Activated naive CD4-positive, alpha-beta T cell treated with anti-CD3 and anti-CD28 coated beads, Interleukin-2, amount 50 U/mL, for 16 hours (primary cell): ENCODE measurements at places on chromosomes 5 and 9.

GRCh38 chr5:137040641-137041340 is 458.3 kb downstream of the SPOCK1 start:
- no peak for DNase-seq

DNA sequence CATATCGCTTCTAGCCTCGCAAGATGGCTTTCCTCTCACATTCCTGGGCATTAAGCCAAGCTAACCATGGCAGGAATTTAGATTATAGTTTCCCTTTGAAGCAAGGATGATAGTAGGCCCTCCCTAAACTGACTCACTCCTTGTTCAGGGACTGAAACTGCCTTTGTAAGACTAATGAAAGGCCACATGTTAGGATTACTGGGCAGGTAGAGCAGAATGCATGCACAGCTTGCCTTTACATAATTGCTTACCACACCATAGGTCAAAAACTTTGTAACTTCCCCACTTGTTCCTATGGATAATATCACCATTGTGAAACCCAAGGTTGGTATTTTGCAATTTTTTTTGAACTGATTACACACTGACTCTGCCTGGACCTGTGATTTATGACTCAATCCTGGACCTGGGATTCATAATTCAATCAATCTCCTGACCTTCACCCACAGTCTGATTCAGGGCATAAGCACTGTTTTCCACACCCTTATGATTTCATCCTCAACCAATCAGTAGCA is 41.0 kb upstream of the PRDM9 start:
- DNase-seq = no peak

DNA sequence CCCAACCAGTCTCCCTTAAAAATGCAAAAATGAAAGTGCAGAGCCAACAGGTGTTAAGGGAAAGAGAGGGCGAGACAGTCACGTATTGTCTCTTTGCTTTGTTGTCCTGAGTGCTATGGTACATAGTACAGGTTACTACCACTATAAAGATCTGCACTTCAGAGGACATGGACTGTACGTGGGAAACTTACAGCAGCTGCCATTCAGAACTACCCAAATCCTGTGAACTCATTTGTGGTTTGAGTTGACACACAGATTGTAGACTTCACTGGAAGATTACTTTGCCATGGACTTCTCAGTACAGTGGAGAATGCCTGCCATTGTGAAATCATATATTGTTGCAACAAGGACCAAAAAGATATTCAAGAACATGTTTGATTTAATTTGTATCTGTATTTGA is 34.8 kb downstream of the FBXO38 start:
- DNase-seq = no peak

- no peak for DNase-seq
Measured at GRCh38 chr9:130266236-130267098, 907 bp downstream of the HMCN2 start.

DNA sequence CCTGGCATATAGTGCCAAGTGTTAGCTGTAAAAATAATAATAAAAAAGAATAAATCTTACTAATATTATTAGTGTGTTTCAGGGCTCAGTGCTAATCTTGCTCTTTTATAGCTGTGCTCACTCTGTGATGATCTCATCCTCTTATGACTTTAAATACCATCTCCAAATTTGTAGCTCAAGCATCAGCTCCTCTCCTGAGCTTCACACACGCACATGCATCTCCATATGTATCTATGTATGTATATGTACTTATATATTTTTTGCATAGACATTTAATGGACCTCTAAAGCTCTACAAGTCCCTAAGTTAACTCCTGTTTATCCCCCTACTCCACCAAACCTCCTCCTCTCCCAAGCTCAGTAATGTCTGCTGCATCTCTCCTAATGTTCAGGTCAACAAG is 170.8 kb upstream of the NR3C1 start:
- no peak for DNase-seq

DNA sequence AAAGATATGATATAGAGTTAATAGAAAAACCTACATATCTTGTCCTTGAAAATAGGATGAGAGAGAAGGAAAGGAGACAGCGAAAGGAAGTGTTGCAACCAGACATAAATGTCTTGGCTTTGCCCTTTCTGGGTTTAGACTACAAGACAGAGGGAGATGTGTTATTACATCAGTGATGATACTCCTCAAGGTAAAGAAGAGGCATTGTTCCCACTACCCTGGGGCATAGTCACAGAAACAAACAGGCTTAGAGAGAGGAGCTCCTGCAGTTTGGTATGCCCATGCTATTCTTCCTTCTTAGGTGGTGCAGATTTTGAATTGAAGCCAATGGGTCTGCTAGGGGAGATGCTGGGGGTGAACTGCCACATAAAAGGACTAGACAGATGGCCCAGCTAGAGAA is 166.8 kb upstream of the RFX3 start:
- DNase-seq = no peak

- no peak for DNase-seq
Measured at GRCh38 chr5:7763621-7764072, 87.3 kb downstream of the CFAP90 start.

GRCh38 chr5:56377573-56377972 is 144.4 kb upstream of the ANKRD55 start:
- DNase-seq = no peak

DNA sequence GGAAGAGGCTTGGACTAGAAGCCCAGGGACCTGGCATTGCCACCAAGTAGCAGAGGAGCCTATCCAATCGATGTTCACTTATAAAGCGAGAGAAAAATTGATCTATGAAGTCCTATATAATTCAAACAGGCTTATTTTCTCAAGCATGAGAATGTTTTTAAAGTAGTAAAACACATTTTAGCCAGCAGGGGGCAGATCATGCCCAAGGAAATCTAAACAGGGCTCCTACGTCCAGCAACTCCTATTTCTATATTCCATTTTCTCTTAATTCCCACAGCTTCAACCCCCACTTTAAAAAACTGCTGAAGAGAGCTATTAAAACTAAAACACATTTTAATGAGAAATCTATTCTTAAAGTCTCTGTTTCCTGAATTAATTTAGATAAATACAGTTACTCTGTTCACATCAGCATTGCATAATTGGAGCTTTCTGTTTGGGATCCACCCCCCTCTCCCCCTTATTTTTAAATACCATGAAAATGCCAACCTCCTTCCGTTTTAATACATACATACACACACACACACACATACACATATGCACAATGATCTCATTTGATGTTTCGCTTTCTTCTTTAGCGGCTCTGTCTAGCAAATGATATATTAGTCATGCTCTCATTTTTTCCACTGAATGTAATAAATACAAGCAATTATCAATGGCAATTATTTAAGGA is 144.9 kb downstream of the MYO10 start:
- DNase-seq = no peak

- DNase-seq = no peak
Measured at GRCh38 chr5:81852291-81853029, 101.6 kb upstream of the SSBP2 start.

- no peak for DNase-seq
Measured at GRCh38 chr9:27441741-27442070, 82.4 kb upstream of the IFNK start.

- no peak for DNase-seq
Measured at GRCh38 chr9:131625790-131626670, 80.7 kb downstream of the PRRT1B start.

- no peak for DNase-seq
Measured at GRCh38 chr9:11328326-11328725, 715.5 kb upstream of the PTPRD start.

GRCh38 chr5:176726746-176727527 is 79.7 kb downstream of the TSPAN17 start:
- no peak for DNase-seq

- no peak for DNase-seq
Measured at GRCh38 chr5:10832421-10832820, 71.4 kb upstream of the DAP start.

DNA sequence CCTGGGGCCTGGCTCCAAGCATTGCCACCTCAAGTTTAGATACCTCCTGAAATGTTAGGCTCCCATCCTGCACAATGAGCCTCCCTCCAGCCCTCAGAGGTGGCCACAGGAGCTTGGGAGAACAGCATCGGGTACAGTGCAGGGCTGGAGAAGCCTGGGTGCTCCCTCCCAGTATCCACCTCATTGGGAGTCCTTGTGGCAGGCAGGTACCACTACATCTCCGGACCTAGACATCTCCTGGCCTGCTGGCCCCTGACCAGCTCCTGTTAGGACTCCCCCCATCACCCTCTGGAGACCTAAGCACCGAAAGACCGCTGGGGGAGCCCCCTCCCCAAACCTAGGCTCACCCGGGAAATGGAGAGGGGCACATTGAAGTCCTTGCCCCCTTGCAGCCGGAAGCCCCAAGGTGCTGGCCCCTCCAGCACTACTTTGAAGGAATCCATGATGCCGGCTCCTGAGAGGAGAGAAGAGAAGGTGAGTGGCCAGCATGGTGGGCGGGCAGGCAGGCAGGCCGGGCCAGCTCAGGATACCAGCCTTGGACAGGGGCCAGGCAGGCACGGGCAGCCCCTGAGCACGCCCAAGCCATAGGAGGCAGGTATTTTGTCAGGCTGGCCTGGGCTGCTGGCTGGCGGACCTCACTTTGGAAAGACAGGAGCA is 1.2 kb downstream of the PDLIM7 start:
- no peak for DNase-seq

DNA sequence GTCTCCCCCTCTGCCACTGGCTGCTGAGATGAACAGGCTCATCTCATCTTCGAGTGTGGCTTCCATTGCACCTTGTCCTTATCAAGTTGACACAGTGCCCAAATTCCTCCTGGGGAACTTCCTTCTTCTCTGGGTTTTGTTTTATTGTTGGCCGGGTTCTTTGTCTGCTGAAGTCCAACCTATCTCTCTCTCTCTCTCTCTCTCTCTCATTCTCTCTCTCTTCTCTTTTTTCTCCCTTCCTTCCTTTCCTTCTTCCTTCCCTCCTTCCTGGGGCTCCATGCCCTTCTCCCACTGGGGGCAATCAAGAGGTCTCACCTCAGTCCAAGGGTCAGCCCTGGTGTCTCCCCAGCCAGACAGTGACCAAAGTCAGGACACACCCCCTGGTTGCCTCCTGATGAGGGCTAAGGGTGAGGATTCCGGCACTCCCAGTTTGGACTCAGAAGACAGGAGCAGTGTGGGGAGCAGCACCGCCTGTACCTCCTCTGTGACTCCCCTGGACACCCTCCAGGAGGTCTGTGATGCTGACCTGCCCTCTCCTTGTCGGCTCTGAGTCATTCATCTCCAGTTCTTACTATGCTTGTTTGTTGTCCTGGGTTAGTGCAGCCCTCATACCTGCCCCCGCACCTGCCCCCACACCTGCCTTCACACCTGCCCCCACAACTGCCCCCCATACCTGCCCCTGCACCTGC is 30.7 kb downstream of the KCNT1 start:
- no peak for DNase-seq

DNA sequence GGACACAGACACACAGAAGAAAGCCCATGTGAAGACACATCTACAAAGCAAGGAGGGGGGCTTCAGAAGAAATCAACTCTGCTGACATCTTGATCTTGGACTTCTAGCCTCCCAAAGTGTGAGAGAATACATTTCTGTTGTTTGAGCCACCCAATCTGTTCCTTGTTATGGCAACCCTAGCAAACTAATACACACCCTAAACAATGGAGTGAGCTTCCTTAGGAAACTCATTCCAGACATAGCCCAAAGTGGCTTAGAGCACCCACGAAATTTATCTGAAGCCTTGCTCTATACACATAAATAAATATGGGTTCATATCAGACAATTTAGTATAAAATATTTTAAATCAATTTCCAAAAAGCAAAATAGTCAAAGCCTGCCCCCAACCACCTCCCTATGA is 7.6 kb upstream of the TBC1D2 start:
- DNase-seq = no peak

DNA sequence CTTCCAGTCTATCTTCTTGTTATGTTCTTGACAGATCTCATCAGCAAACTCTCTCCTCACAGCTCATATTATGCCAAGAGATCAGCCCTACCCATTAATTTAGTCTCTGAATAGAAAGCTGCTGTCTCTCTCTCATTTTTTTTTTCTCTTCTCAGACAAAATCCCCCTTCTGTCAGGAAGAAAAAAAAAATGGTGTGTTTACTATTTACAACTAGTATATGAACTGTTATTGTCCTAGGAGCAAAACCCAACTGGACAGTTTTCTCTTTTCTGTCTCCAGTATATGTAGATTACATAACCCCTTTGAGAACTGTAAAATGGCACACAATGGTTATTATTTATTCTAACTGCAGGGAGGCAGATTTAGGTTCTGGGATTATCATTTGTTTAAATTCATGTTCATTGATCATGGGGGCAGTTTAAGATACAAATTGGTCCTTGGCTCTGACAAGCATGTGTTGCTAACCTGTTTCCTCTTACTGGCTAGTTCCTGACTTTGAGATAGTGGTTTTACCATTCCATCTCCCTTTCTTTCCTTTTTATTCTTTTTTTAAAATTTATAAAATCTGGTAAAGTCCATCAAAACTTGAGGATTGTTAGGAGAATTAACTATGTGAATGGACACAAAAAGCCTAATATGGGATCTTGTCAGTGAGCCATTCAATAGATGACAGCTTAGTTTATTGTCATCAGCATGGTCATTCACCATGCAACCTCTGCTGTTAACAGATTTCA is 210.0 kb upstream of the PAPPA start:
- no peak for DNase-seq

GRCh38 chr9:81621118-81621517 is 68.2 kb downstream of the TLE1 start:
- DNase-seq = no peak

GRCh38 chr5:142667831-142668230 is 18.1 kb downstream of the FGF1 start:
- no peak for DNase-seq

DNA sequence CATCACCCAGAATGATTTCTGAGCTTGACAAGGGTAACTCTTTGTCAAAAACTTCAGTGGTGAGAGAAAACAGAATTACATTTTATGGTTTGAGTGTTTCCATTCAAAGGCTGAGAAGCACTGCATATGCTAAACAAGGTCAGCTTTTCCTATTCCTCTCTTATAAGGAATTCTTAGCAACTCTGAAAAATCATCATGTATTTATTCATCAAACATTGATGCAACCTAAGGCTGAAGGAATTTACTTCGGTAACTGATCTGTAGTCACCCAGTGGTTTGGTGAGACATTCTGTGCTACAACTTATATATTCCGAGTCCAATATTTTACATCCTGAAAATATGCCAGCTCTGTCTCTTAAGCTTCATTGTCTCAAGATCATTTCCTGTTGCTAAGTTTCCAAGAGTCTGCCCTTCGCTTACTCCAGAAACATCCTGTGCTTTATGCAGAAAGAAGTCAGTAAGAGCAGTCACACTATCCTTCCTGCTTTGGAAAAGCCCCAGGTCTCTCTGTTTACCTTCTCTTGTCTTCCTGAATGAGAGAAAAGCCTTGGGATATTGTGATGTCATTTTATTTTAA is 176.6 kb upstream of the TBCA start:
- DNase-seq = no peak

DNA sequence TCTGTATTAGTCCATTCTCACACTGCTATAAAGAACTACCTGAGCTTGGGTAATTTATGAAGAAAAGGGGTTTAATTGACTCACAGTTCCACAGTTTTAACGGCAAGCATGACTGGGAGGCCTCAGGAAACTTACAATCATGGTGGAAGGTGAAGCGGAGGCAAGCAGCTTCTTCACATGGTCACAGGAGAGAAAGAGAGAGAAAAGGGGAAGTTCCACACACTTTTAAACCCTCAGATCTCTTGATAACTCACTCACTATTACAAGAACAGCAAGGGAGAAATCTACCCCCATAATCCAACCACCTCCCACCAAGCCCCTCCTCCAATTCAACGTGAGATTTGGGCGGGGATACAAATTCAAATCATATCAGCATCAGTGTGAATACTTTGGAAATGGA is 133.4 kb upstream of the SLC30A5 start:
- no peak for DNase-seq
